Heart left ventricle (tissue), 16 donors: ENCODE measurements at places on chromosomes 16 and 17.

GRCh38 chr16:79083508-79084299, 516.8 kb downstream of the MAF start:
- DNase-seq: no peak

DNA sequence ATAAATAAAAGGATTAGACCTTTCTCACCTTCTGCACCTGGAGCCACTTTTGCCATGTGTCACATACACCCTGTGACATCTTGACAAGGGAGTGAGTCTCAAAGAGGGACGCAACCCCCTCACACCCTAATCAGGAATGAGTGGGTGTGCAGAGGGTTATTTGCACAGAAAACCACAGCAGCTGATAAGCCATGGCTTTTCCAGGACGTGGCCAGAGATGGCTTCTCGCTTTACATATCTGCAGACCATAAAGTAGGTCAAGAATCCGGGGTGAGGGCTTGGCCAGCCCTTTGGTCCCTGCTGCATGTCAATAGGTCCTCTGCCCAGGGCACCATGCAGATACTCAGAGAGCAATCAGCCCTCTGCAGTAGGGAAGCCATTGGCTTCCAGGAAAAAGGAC, 2.4 kb upstream of the CD300LF start:
- no peak for DNase-seq

- DNase-seq: no peak
Measured at GRCh38 chr17:67050471-67051154, 6.3 kb downstream of the CACNG1 start.

GRCh38 chr17:77332981-77333685, 192.4 kb downstream of the SEC14L1 start:
- peak; percentile 10 for DNase-seq

DNA sequence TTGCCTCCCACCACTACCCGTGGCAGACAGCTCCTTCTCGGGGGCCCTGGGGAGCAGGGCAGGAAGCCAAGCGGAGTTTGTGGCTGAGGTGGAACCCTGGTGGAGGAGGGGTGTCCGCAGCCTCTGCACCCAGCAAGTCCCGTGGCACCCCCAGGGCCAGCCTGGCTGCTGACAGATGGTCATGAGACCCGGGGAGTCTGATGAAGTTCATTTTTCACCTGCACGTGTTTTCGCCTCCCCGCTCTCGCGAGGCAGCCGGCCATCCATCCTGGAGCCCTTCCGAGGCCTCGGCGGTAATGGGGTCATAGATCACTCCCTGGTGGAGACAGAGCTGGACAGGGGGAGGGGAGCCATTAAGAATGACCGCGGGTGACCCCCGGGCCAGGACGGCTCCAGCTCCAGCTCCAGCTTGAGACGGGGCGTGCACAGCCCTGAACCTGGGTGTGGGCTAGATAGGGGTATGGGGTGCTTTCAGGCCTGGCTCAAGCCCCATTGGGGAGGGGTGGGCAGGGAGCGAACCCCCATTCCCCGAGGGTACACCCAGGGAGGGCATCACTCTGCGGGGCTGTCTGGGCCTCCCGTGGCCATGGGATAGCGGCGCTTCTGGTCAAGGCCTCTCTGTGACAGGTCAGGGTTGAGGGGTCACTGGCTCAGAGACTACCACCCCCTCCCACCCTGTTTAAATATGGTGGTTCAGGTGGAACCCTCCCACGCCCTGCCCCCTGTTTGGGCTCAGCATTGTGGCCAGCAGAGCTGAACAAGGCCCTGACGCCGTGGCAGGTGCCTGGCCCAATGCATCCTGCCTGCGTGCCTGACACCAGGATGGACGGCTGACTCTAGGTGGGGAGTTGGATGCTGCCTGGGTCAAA, 227.4 kb upstream of the GSE1 start:
- peak; percentile 13 for DNase-seq

DNA sequence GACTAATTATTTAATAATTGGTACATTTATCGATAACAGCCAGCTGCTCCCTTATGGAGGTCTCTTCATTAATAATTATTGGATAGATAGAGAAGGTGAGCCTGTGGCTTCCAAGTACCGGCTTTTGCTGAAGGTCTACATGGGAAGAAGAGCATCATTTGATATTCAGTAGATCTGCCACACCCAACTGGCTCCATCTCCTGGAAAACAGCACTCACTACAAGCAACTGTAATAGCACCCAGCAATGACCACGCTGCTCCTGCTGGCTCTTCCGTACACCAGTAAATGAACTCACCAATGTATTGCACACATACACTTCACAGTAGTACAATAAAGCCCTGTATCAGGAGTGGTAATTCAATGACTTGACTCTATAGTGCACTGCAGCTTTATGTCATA, 19.5 kb downstream of the MARVELD3 start:
- no peak for DNase-seq

- DNase-seq: no peak
Measured at GRCh38 chr17:79740413-79740812, 9.7 kb downstream of the ENPP7 start.

DNA sequence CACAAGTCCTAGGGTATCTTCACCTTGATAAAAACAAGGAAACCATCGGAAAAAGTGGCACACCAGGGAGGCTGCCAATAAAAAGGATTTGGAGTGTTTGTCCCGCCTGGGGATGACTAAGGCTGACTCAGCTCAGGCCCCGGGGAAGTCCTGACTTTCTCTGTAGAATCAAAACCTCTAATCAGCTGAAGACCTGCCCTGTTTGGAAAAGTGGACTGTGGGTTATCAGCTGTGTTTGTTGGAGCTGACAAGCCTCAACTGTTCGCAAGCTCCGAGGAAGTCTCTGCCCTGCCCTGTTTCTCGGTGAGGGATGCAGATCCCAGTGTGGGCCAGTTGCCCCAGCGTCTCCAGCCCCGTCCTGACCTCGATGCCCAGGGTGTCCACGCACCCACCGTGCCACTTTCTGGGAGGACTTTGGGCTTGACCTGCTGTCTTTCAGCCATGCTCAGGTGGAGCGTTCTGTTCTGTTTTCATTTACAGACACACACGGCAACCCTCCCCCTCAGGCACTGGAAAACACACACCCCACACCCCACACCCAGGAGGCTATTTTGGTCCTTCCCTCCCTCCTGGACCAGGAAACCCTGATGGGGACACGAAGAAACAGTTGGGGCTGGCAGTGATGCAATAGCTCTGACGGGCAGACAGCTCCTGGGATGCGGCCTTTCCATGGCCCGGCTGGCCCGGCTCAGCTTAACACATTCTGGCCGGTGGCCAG, 27.6 kb upstream of the PITPNA start:
- peak; percentile 64 for DNase-seq

DNA sequence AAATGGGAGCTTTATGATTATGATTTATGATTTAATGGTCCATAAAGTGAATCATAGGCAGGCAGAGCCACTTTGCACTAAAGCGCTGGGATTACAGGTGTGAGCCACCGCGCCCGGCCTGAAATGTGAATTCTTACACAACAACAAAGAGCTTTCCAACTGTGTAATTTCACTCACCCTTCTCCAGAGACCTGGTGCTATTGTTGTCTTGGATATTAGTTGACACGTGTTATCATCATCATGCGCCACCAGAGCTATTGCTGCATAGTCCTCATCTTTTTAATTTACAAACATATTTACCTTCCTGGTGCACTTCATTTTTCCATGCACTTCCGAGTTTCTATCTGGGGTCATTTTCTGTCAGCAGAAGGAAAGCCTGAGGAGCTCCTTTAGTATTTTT, 4.8 kb upstream of the UTS2R start:
- no peak for DNase-seq

GRCh38 chr17:81453076-81453475, 57.8 kb downstream of the BAHCC1 start:
- no peak for DNase-seq

GRCh38 chr17:7307686-7308624, 527 bp downstream of the EIF5A start:
- peak; percentile 68 for DNase-seq

- no peak for DNase-seq
Measured at GRCh38 chr17:7290685-7291084, 3.8 kb downstream of the YBX2 start.

DNA sequence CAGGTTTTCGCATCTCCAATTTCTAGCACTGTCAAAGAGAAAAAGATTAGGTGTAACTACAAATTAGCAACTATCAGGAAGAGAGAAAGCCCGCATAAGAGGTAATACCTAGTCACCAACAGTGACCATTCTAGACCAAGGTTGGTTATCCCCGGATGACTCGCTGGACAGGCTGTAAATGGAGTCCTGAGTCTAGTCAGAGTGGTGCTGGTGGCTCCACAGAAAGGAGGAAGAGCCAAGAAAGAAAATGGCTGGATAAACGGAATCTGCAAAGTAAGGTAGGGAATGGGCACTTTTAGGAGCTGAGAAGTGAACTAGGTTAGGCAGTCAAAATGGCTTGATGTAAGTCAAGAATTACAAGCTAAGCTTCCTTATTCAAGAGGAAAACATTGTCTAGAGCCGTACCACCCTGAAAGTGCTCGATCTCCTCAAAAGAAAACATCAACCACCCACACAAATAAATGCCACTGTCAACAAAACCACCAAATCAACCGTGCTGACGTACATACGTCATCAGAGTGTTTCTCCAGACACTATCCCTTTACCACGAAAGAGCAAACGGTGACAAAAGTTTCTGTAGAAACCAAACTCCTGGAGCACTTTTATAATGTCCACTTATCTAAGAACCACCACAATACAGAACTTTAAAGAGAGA, 2.2 kb downstream of the GSPT1 start:
- no peak for DNase-seq

GRCh38 chr17:65809366-65809765, 247.9 kb upstream of the AXIN2 start:
- no peak for DNase-seq

DNA sequence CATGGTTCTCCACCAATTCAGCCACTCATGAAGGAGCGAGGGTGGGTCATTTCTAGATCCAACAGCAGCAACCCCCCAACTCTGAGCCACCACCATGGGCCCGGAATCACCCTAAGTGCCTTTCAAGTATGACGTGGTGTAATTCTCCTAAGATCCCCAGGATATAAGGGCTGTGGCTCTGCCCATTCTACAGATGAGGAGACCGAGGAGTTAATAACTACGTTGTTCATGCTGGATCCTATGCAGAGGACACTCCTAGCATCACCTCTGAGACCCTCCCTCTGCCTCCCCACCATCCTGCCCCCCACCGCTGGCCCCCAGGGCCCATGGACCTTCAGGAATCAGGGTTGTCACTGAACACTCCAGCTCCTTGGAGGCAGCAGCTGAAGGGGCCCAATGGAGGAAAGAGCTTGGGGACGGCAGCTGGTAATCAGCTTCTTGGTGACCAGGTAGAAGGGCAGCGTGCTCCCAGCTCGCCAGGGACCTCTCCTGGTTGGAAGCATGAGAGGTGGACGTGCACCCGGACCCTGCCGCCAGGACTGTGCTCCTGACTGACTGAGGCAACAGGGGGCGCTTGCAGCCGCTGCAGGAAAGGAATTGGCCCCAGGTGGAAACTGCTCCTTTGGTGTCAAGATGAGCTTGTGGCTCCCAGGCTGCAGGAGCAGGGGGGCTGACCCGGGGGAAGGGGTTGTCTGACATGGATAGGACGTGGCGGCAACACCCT, 28.2 kb upstream of the CACNG1 start:
- DNase-seq: no peak

- DNase-seq: no peak
Measured at GRCh38 chr17:28097901-28098300, 55.4 kb downstream of the NLK start.

DNA sequence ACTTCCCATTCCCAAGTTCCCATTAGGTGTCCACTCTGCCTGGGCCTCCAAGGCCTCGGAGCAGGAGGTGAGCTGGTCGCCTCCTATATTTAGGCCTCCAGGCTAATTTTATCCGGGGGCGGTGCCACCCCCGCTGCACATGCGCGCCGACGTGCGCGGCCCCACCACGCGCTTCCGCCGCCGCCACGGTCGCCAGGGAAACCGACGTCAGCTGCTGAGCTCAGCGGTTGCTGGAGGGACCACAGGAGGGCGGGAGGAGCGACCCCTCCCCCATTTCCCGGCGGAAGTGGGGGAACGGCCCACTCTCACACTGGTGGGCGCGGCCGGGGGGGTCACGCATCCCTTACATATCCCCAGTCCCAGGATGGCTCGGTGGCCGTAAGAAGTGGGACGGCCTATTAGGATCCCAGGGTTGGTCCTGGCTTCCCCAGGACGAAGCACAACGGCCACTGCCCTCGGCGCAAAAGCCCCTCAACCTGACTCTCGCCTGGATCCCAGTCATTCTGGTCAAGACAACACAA, 1.0 kb downstream of the PER1 start:
- peak; percentile 96 for DNase-seq

DNA sequence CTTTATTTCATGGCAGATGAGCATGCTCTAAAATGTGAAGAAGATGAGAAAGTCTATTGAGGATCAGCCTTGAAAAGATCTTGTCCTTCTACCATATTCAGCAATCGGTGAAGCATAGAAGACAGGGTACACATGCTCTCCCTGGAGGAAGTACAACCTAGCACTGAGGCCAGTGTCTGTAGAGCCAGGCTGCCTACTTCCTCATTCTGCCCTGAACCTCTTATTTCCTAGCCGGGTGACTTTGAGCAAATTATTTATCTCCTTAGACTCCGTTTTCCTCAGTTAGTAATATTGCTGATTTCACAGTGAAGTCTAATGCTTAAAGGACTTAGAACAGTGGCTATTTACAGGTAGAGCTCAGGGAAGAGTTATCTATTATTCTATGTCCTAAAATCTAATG, 58.4 kb downstream of the TMEM100 start:
- DNase-seq: no peak

DNA sequence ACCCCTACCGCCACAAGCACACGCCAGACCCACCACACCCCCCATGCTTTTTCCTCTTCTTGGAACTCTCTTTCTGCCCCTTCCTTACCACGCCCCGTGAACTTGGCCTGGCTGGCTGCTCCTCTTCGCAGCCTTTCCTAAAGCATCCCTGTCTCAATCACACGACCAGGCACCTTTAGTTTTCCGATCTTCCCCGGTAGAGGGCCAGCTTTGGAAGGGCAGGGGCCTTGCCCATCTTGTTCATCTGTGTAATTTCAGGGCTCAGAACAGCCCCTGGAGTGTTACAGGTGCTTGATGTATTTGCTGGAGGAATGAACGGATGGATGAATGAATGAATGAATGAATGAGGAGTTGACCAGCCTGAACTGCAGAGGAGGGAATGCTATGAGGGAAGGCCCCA, 3.7 kb downstream of the SPPL2C start:
- no peak for DNase-seq

DNA sequence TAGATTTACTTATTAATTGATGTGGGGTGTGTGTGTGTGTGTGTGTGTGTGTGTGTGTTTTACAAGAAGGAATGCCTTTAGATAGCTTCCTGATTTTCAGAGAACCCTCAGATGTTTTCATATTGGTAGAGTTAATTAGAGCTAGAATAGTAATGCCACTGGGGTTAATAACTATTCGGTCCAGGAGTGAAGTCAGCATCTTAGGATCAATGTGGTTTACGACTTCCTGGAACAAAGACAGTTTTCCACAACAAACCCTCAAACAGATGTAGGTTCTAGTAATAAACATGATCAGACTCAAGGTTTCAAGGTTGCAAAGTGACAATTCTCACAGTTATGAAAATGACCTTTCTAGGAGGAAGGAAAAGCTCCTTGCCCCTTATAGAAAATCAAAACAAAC, 12.2 kb upstream of the SLC52A1 start:
- no peak for DNase-seq
